Large intestine (tissue), 12 donors: ENCODE measurements at places on chromosomes 4 and X. TPM values are rescaled to one million over a fixed set of nuclear protein-coding genes. Genes with fewer than 3 reads are reported as not detected.

The DACH2 gene
- 1.9 TPM for polyA plus RNA-seq

The TLR10 gene
- polyA plus RNA-seq = 2.2 TPM

The CT55 gene
- polyA plus RNA-seq = 0.06 TPM

The MAP9 gene
- 7.4 TPM for polyA plus RNA-seq

The LPAR4 gene
- polyA plus RNA-seq = 3.6 TPM

The SLC34A2 gene
- polyA plus RNA-seq = 2.0 TPM

The MORC4 gene
- polyA plus RNA-seq = 15.2 TPM

The FAM9B gene
- 0.15 TPM for polyA plus RNA-seq

The POU4F2 gene
- polyA plus RNA-seq = not detected

The UBE2K gene
- polyA plus RNA-seq = 55.5 TPM

The PDLIM3 gene
- 28.2 TPM for polyA plus RNA-seq

The CXCL8 gene
- polyA plus RNA-seq = 0.78 TPM

The GRIA3 gene
- 0.43 TPM for polyA plus RNA-seq

The MAPK10 gene
- 18.9 TPM for polyA plus RNA-seq

The DHX15 gene
- polyA plus RNA-seq = 142 TPM

The ABLIM2 gene
- polyA plus RNA-seq = 5.9 TPM

The C4orf54 gene
- 0.18 TPM for polyA plus RNA-seq

The UNC5C gene
- 4.1 TPM for polyA plus RNA-seq

The KIAA0232 gene
- polyA plus RNA-seq = 23.5 TPM

The MTNR1A gene
- 0.48 TPM for polyA plus RNA-seq

The DMP1 gene
- not detected for polyA plus RNA-seq

The BANK1 gene
- polyA plus RNA-seq = 0.63 TPM

The SMIM31 gene
- polyA plus RNA-seq = 23.4 TPM

The CAMK2D gene
- polyA plus RNA-seq = 67.7 TPM

The ETDA gene
- not detected for polyA plus RNA-seq

The TIGD4 gene
- polyA plus RNA-seq = 3.0 TPM

The TRMT10A gene
- 9.4 TPM for polyA plus RNA-seq

The GAGE13 gene
- not detected for polyA plus RNA-seq

The FGFBP2 gene
- polyA plus RNA-seq = 0.39 TPM

The AMTN gene
- not detected for polyA plus RNA-seq

The DCAF12L1 gene
- polyA plus RNA-seq = 0.06 TPM

The GAGE1 gene
- not detected for polyA plus RNA-seq

The PIN4 gene
- polyA plus RNA-seq = 21.5 TPM

The PAGE5 gene
- polyA plus RNA-seq = not detected

The NONO gene
- polyA plus RNA-seq = 339 TPM

The GRPR gene
- 0.34 TPM for polyA plus RNA-seq

The TSPAN6 gene
- polyA plus RNA-seq = 115 TPM

The SPANXA1 gene
- polyA plus RNA-seq = not detected

The ADH1A gene
- 1.3 TPM for polyA plus RNA-seq

The TBC1D8B gene
- 17.2 TPM for polyA plus RNA-seq

The AVPR2 gene
- polyA plus RNA-seq = 0.28 TPM

The ODAPH gene
- not detected for polyA plus RNA-seq

The NAP1L3 gene
- polyA plus RNA-seq = 8.9 TPM
